ENCODE measurements at places on chromosomes 5 and 9. TPM values are rescaled to one million over a fixed set of nuclear protein-coding genes. Genes with fewer than 3 reads are reported as not detected.

DNA sequence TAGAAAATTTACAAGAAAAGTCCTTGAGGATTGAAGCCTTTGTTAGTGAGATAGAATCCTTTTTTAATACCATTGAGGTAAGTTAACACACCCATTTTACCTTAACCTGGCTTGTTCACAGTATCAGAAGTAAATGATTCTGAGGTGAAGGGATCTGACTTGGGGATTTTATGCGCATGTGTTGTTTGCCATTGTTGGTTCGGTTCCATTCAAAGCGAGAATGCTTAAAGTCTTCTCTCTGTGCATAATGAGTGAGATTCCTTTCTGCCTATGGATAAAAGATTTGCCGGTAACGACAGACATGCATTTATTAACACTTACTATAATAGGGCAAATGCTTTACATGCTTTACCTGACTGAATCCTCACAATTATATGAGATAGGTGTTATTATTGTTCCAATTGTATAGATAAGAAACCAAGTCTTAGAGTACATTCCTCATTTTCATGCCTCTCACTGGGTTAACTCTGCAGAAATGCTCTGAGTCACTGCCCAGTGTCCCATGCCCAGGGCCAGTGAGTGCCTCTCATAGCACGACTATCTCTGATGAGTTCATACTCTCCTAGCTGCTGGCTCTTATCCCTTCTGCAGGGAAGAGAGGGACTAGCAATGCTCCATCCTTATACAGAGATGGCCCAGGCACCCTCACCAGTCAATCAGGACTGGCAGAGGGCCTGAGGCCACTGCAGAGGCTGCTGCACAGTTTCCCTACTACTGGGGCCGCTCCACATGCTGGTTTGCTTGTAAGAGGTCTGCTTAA lies 54.4 kb downstream of the CMYA5 start:
- H3K27me3 ChIP-seq, result no peaks in the 10 kb centered on the region
- H3K4me1 ChIP-seq, result no peaks in the 10 kb centered on the region
- no peak overlapping the region for H3K27ac ChIP-seq
- no peaks in the 10 kb centered on the region for H3K36me3 ChIP-seq

DNA sequence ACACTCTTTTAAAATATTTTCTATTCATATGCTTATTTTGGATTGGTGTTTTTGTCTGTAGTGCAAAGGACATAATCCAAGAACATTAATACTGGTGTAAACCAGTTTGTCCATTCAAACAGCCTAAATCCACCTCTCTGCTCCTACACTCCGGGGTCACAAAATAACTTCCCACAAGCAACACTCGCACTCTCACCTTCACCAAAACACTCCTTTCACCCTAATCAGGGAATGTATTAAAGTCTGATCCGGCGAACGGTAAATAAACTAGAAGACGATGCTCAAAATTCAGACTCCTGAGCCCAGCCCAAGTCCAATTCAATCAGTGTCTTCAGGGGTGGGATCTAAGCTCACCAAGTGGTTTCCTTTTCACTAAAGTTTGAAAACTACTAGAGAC lies 649 bp downstream of the AP3B1 start:
- peak overlapping the region; percentile 94 for H3K27ac ChIP-seq
- peaks cover 2% of the 10 kb centered on the region for H3K27me3 ChIP-seq
- peaks cover 30% of the 10 kb centered on the region for H3K4me1 ChIP-seq
- H3K36me3 ChIP-seq, result peaks cover 4% of the 10 kb centered on the region

DNA sequence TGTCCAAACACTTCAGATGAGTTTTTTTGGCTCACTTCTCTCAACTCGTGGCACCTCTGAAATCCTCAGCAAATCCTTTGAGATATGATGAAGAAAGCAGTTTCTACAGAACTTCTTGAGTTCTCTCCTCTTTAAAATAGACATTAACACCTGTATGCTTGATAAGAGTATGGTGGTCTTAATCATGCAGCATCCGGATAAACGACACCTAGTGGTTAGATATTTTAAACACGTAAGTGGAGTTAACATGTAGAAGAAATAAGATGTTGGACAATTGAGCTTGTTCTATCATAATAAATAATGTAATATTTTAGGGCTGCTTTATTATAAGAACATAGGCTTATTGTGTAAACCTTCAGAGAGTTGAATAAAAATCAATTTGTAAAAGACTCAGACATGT lies 324.8 kb downstream of the CYLC2 start:
- no peak for DNase-seq
- H3K27me3 ChIP-seq, result no peaks in the 10 kb centered on the region
- H3K4me1 ChIP-seq, result no peaks in the 10 kb centered on the region
- no peaks in the 10 kb centered on the region for H3K36me3 ChIP-seq
- no peak overlapping the region for H3K4me3 ChIP-seq
- no peak overlapping the region for H3K27ac ChIP-seq

EGR1 gene
- 2.1 TPM for total RNA-seq

DNA sequence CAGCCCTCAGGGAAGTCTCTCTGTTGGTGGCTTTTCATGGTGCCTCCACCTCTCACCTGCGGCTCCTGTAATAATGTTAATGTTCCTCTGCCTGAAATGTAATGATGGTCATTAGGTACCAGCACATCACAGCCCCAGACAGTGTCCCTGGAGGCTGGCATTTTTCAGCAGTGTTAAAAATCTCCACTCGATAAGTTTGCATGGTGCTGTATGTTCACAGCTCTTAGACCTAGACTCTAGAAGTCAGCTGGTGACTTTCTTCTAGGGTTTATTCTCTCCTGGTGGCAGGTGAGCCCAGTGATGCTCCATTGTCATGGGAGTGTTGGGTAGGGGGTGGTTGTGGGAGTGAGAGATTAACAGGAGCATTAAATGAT lies 53.1 kb downstream of the GPR107 start:
- no peak for DNase-seq
- no peaks in the 10 kb centered on the region for H3K27me3 ChIP-seq
- H3K36me3 ChIP-seq, result peaks cover 20% of the 10 kb centered on the region
- peak overlapping the region; percentile 9 for H3K4me3 ChIP-seq

GRCh38 chr9:74887041-74887980 lies at the start of gene TRPM6:
Gene TRPM6 (minus strand): TSS chr9:74887921. CDS start chr9:74887856, 65 bp downstream.
- peak; percentile 64 for DNase-seq
- no peaks in the 10 kb centered on the region for H3K4me1 ChIP-seq
- peak within 1 kb of the TSS; percentile 93 for H3K4me3 ChIP-seq
- no peaks in the 10 kb centered on the region for H3K36me3 ChIP-seq
- H3K27me3 ChIP-seq, result no peaks in the 10 kb centered on the region

GRCh38 chr5:124301850-124302249 lies 444.6 kb downstream of the ZNF608 start:
- H3K27me3 ChIP-seq, result no peaks in the 10 kb centered on the region
- H3K4me3 ChIP-seq, result no peak overlapping the region
- no peak for DNase-seq
- H3K4me1 ChIP-seq, result no peaks in the 10 kb centered on the region
- H3K36me3 ChIP-seq, result no peaks in the 10 kb centered on the region

DNA sequence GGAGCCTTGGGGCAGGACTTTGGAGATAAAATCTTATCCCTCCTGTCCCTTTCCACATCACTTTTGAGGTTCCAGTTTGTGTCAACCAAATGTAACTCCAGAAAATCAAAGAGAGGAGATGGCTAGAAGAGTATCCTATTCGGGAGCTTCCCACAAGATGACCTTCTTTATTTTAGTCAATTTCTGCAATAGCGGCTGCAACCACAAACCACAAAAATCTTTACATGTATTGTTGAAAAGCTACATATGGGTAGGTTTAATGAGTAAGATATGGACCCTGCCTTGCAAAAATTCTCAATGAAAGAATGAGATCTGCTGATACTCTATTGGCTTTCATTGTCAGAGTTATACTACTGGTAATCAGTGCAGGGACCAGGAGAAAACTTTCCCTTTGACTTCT lies 92.2 kb upstream of the MAMDC2 start:
- no peaks in the 10 kb centered on the region for H3K36me3 ChIP-seq
- H3K4me1 ChIP-seq, result no peaks in the 10 kb centered on the region
- no peak overlapping the region for H3K4me3 ChIP-seq
- no peaks in the 10 kb centered on the region for H3K27me3 ChIP-seq
- no peak for DNase-seq

- H3K27me3 ChIP-seq, result no peaks in the 10 kb centered on the region
- H3K4me3 ChIP-seq, result no peak overlapping the region
- no peak overlapping the region for H3K27ac ChIP-seq
- H3K36me3 ChIP-seq, result no peaks in the 10 kb centered on the region
- no peak for DNase-seq
Measured at GRCh38 chr5:112068593-112068992, 311.6 kb upstream of the NREP start.

PDE6A gene
- total RNA-seq, result not detected

KCTD16 gene
- total RNA-seq, result 0.44 TPM

CSF1R gene
- total RNA-seq, result 2.7 TPM

GRCh38 chr5:107523029-107523680 lies 147.6 kb downstream of the EFNA5 start:
- H3K27ac ChIP-seq, result no peak overlapping the region
- H3K4me3 ChIP-seq, result no peak overlapping the region
- H3K4me1 ChIP-seq, result peaks cover 5% of the 10 kb centered on the region
- H3K36me3 ChIP-seq, result no peaks in the 10 kb centered on the region

DNA sequence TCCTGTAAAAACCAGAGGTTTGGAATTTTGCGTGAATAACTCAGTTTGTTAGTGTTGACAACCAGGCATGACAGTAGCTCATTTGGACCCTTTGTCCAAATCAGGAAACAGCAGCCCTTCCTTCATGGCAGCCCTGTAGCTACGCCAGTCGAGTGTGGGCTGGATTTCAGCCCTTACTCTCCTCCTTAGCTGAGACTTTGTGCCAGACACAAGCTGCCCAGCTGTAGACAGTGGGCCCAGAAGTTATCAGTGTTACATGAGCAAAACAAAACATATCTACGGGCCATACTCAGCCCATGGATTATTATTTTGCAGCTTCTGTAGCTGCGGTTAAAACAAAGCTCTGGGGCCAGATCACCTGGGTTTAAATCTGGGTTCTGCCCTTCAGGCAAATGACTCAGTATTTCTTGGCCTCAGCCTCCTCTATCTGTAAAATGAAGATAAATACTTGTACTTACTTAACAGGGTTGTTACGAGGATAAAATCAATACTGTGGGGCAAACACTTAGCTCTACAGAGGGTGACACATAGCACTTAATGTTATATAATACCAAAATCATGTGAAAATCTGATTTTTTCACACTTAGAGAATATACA lies 76.9 kb downstream of the GHR start:
- H3K4me1 ChIP-seq, result no peaks in the 10 kb centered on the region
- no peaks in the 10 kb centered on the region for H3K27me3 ChIP-seq
- DNase-seq, result no peak
- no peaks in the 10 kb centered on the region for H3K36me3 ChIP-seq

DNA sequence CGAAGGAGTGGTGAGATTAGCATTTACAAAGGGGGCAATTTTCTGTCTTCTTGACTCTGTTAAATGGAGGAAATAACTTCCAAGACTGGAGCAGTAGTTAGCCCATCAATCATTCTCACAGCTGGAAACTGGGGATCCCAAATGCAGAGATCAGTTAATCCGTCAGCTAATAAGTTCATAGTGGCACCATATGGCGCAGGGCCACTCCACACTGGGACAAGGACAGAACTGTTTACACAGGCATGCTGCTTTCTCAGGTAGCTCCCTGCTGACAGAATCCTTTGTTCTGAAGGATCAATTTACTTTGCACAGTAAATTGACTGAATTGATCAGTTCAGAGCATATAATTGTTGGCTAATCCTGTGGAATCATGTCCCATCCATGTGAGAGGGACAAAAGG lies 395.7 kb downstream of the TMEM161B start:
- no peaks in the 10 kb centered on the region for H3K36me3 ChIP-seq
- DNase-seq, result no peak
- H3K4me1 ChIP-seq, result peaks cover 3% of the 10 kb centered on the region
- no peak overlapping the region for H3K27ac ChIP-seq
- H3K27me3 ChIP-seq, result no peaks in the 10 kb centered on the region

SH3TC2 gene
- 0.13 TPM for total RNA-seq

- H3K4me3 ChIP-seq, result no peak overlapping the region
- DNase-seq, result no peak
- peaks cover 9% of the 10 kb centered on the region for H3K27me3 ChIP-seq
- H3K27ac ChIP-seq, result no peak overlapping the region
Measured at GRCh38 chr9:93667006-93667405, 90.6 kb downstream of the PHF2 start.

SV2C gene
- 0.15 TPM for total RNA-seq

GRCh38 chr5:174503086-174503460 lies 221.3 kb upstream of the MSX2 start:
- H3K4me3 ChIP-seq, result no peak overlapping the region
- H3K36me3 ChIP-seq, result no peaks in the 10 kb centered on the region
- no peak for DNase-seq
- no peaks in the 10 kb centered on the region for H3K27me3 ChIP-seq
- H3K27ac ChIP-seq, result no peak overlapping the region

- peaks cover 18% of the 10 kb centered on the region for H3K4me1 ChIP-seq
- H3K27ac ChIP-seq, result no peak overlapping the region
- H3K36me3 ChIP-seq, result no peaks in the 10 kb centered on the region
- no peaks in the 10 kb centered on the region for H3K27me3 ChIP-seq
Measured at GRCh38 chr5:74382123-74382855, 258.2 kb downstream of the ENC1 start.

- DNase-seq, result no peak
- H3K4me3 ChIP-seq, result no peak overlapping the region
- no peak overlapping the region for H3K27ac ChIP-seq
- no peaks in the 10 kb centered on the region for H3K36me3 ChIP-seq
- H3K4me1 ChIP-seq, result peaks cover 13% of the 10 kb centered on the region
Measured at GRCh38 chr9:89621676-89622075, 16.9 kb downstream of the GADD45G start.

SGCD gene
- 1.2 TPM for total RNA-seq

GRCh38 chr5:144487207-144487606 lies 316.5 kb downstream of the KCTD16 start:
- H3K27me3 ChIP-seq, result no peaks in the 10 kb centered on the region
- H3K27ac ChIP-seq, result no peak overlapping the region
- no peaks in the 10 kb centered on the region for H3K36me3 ChIP-seq
- DNase-seq, result no peak
- no peak overlapping the region for H3K4me3 ChIP-seq

DNA sequence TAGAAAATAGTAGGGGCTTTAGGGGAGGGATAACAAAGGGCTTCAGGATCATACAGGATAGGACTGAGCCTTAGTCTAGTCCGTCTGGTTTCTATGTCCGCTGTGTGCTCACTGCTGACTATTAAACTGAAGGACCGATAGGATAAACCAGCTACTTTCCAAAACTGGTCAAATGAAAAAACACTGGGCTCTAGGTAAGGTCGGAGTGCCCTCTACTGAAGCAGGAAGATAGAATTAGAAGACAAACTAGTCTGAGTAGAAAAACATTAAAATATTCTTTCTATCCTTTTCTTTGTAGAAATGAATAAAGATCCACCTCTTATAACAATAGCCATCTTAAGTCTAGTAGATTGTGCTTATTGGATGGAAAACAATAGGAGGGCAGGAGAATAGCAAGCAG lies 133.6 kb downstream of the CEMIP2 start:
- peaks cover 70% of the 10 kb centered on the region for H3K4me1 ChIP-seq
- no peaks in the 10 kb centered on the region for H3K27me3 ChIP-seq
- H3K36me3 ChIP-seq, result no peaks in the 10 kb centered on the region
- no peak overlapping the region for H3K4me3 ChIP-seq
- no peak for DNase-seq

Data from endothelial cell (in vitro differentiated cells).